ENCODE measurements at places on chromosomes 2 and 18. TPM values are rescaled to one million over a fixed set of nuclear protein-coding genes. Genes with fewer than 3 reads are reported as not detected.

Gene CERKL
- total RNA-seq, result not detected

DNA sequence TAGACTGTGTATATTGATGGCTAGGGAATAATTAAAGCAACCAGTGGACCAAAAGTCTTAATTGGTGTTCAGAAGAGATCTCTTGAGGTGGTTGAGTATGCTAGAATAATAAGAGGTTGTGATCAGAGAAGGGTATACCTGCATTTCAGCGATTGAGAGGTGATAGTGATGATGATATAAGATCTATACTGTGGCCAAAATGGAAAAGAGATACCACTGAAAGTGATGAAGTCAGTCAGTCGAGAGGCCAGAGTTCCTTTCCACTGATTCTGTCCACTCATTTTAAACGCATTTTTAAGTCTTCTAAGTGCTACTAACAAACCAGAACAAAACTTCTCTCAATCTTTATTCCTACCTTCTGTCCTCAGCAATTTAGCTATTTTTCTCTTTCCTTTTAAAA is 32.9 kb downstream of the ACTR3 start:
- no peak for DNase-seq
- H3K27me3 ChIP-seq, result no peaks in the 10 kb centered on the region
- no peak overlapping the region for H3K27ac ChIP-seq
- H3K4me1 ChIP-seq, result peaks cover 16% of the 10 kb centered on the region

Gene C1GALT1C1L
- total RNA-seq, result not detected

Gene KLHL41
- total RNA-seq, result not detected

DNA sequence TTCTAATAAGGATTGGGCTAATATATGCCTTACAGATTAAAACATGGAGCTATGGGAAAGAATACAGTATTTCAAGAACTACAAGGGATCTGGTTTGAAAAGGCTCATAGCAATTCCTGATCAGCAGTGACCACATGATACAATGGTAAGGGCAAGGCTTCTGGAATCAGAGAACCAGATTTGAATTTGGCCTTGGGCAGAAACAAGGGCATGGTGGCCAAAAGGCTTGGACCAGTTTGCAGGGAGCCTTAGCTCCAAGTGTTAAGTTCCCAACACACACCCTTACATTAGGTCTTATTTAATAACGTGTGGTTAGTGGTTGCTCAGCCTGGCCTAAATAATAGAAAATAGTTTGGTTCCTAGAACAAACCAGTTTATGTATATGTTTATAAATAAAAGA is 87.7 kb downstream of the ZAP70 start:
- peaks cover 23% of the 10 kb centered on the region for H3K36me3 ChIP-seq
- H3K4me1 ChIP-seq, result no peaks in the 10 kb centered on the region
- H3K27ac ChIP-seq, result no peak overlapping the region
- H3K27me3 ChIP-seq, result no peaks in the 10 kb centered on the region
- no peak overlapping the region for H3K4me3 ChIP-seq
- DNase-seq, result no peak

Gene KCNG2
- total RNA-seq, result not detected

GRCh38 chr2:64899081-64899865 is 89.9 kb upstream of the SLC1A4 start:
- no peak overlapping the region for H3K27ac ChIP-seq
- H3K36me3 ChIP-seq, result no peaks in the 10 kb centered on the region
- DNase-seq, result no peak
- peaks cover 14% of the 10 kb centered on the region for H3K4me1 ChIP-seq
- no peak overlapping the region for H3K4me3 ChIP-seq
